ENCODE measurements at places on chromosomes 4 and X.

- no peak for DNase-seq
Observed at GRCh38 chr4:78691334-78691754, 84.8 kb upstream of the BMP2K start.

DNA sequence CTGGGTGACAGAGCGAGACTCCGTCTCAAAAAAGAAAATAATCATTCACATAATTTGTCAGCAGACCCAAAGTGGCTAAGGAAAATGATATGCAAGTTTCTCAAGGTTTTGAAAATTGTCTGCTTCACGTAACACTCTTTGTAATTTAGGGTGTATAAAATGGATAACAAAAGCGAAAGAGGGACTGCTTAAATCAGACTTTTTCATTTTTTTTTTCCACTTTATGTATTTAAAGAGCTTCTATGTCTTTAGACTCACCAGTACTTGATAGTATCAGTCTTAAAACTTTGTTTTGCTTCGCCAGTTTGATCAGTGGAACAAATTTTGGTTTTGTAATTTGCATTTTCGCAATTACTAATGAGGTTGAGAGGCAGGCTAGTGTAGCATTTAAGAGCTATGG lies 34.6 kb downstream of the USP9X start:
- DNase-seq: no peak

GRCh38 chrX:153498453-153498852 lies 3.7 kb downstream of the BGN start:
- no peak for DNase-seq

- DNase-seq: no peak
Observed at GRCh38 chr4:176584031-176584606, 208.6 kb downstream of the VEGFC start.

DNA sequence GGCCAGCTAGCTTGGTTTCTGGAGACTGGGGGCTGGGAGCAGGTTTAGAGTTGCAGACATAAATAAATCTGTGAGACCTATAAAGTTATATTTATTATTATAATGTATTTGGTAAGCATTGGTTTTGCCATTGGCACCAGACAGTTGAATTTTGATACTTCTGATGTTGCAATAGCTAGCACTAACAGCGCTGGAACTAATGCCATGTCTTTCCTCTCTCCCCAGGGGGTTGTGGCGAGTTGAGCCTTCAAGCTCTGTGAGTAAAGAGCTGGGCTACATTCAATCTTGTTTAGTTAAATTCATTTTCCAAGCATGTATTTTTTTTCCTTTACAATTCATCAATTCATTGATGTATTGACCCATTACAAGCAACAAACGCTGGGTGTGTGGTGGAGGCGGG lies 358.7 kb upstream of the NR3C2 start:
- no peak for DNase-seq

GRCh38 chr4:152586668-152587067 lies 50.8 kb upstream of the FBXW7 start:
- no peak for DNase-seq

DNA sequence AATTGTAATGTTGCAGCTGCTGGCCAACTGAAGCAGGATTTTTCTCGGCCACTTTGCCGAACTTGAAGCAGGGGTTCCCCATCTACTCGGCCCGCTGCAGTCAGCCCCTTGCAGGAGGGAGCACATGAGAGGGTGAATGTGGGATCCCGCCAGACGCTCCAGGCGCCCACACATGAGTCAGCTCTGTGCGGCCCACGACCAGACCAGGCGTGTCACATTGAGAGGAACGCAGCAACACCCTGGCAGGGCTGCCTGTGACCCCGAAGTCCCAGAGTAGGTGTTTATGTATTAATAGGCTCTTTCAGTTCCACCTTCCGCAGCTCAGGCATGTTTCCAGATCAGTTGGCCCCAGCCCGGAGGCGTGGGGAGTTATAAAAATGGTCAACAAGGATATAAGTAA lies 344.7 kb upstream of the PABPC4L start:
- DNase-seq: no peak

DNA sequence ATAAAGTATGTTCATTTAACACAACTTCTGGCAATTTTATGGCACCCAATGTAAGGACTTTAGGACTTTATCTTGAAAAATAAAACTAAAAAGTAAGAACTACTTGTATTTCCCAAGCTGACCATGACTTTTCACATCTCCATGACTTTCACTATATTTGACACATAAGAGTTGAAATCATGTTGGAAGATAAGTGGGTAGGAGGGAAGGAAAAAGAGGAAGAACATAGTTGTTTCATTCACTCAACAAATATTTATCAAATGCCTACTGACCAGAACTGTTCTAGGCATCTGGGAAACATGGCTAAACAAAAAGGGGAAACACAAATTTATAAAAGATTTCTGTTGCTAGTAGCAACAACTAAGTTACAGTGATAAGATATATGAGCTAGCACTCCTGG lies 16.0 kb downstream of the SCLT1 start:
- peak; percentile 5 for DNase-seq

DNA sequence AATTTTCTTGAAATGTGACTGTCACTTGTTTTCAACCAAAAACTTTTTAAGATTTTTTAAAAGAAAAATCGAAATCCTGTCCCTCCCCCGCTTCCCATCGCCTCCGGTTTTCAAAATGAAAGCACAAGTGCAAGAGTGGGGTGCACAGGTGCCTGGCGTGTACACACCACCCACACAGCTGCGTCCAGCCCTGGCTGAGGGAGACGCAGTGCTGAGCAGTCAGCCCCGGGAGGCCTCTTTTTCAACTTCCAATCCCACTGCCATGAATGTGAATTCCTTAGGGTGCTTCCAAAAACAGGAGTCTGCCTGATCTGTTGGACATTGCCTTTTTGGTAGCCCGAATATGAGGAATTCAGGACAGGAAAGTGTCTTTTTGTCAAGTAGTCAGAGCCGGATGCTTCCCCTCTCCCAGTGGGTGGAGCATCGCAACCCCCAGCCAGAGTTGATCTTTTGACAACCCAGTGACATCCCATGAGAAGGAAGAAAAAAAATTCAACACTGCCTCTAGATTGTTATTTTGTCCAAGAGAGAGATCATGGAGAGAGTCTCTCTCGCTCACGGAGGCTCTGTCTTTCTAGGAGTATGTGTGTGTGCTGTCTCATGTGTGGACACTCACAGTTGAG lies 8.9 kb downstream of the PRRG3 start:
- DNase-seq: no peak

GRCh38 chr4:23822181-23822580 lies 67.7 kb downstream of the PPARGC1A start:
- no peak for DNase-seq

DNA sequence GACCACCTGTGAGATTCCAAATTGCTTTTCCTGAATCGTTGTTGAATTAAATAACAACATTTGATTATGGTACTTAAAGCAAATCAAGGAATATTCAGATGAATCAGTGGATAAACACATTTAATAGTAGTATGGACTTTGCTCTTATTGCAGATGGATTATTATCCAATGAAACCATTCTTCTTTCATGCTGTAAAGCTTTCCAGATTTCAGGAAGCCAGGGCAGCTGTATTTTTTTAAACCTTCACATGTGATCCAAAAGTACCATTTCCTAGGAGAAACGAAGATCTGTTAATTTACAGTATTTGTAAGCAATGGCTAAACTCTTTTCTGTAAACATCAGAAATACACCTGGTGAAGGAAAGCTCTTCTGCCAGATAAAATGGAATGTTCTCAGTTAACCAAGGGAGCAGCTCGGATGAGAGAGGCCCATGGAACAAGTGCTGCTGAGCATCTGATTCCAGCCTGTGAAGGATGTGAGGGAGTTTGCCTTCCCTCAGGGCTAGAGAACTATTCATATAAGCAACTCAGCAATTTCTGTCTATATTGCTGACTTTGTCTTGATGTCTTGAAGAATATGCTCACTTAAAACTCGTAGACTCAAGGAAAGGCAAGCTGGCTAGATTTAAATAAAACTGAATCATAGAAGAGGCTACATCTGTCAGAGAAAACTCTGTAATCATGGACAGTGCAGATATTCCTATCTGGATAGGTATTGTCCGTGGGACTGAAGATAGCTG lies 94.4 kb upstream of the LIMCH1 start:
- no peak for DNase-seq

DNA sequence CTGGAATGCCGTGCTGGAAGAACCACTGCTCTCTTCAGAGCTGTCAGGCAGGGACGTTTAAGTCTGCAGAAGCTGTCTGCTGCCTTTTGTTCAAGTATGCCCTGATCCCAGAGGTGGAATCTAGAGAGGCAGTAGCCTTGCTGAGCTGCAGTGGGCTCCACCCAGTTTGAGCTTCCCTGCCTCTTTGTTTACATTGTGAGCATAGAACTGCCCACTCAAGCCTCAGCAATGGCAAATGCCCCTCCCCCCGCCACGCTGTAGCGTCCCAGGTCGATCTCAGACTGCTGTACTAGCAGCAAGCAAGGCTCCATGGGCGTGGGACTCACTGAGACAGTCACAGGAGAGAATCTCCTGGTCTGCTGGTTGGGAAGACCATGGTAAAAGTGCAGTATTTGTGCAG lies 34.8 kb upstream of the MUC7 start:
- no peak for DNase-seq

DNA sequence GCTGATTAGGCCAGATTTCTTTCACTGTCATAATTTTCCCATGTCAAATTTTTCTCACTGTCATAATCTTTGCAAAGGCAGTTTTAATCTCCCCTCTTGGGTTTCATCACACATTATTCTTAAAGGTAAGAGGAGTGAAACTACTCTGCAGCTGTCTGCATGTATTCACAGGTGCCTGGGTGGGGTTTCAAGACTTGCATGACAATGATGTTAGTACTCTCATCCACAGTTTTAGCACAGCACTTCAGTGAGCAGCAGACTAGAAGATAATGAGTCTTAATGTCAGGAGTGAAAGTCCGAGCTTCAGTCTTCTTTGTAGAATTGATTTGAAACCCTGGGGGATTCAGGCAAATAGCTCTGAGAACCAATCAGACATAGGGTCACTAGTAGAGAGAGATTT lies 182.5 kb upstream of the GALNT7 start:
- no peak for DNase-seq

GRCh38 chr4:163568843-163569242 lies 74.4 kb downstream of the TMA16 start:
- DNase-seq: no peak

GRCh38 chrX:71938371-71938770 lies 27.7 kb downstream of the NHSL2 start:
- DNase-seq: no peak

GRCh38 chr4:71212216-71212615 lies 126.6 kb upstream of the SLC4A4 start:
- DNase-seq: no peak
